Neural cell (in vitro differentiated cells): ENCODE measurements at places on chromosomes 3 and 15. TPM values are rescaled to one million over a fixed set of nuclear protein-coding genes. Genes with fewer than 3 reads are reported as not detected.

The ZPLD1 gene
- polyA plus RNA-seq: 0.50 TPM in 1 of 2 replicates, not detected in the other

The SLC2A2 gene
- polyA plus RNA-seq: not detected in 2 replicates

The IQGAP1 gene
- polyA plus RNA-seq: 16.6 and 21.2 TPM in 2 replicates

The ANKUB1 gene
- not detected in 2 replicates for polyA plus RNA-seq

The PLA2G4E gene
- not detected in 2 replicates for polyA plus RNA-seq

The THOC7 gene
- polyA plus RNA-seq: 78.3 and 80.9 TPM in 2 replicates

The MST1R gene
- 2.0 and 4.2 TPM in 2 replicates for polyA plus RNA-seq

The IQCF5 gene
- not detected in 2 replicates for polyA plus RNA-seq

The CFAP91 gene
- polyA plus RNA-seq: 12.5 and 14.2 TPM in 2 replicates

The CLRN1 gene
- polyA plus RNA-seq: 0.18 and 0.27 TPM in 2 replicates

The ITIH3 gene
- not detected in 2 replicates for polyA plus RNA-seq

The ARMC8 gene
- 85.6 and 90.6 TPM in 2 replicates for polyA plus RNA-seq

The SKOR1 gene
- 0.81 and 0.94 TPM in 2 replicates for polyA plus RNA-seq

The CACNA1D gene
- 22.5 and 24.9 TPM in 2 replicates for polyA plus RNA-seq

The ANKRD34C gene
- not detected in 2 replicates for polyA plus RNA-seq

The KNG1 gene
- polyA plus RNA-seq: not detected in 2 replicates

The IFT57 gene
- polyA plus RNA-seq: 59.0 and 70.7 TPM in 2 replicates

The TMEM207 gene
- polyA plus RNA-seq: 0.27 TPM in 1 of 2 replicates, not detected in the other

The SMARCC1 gene
- polyA plus RNA-seq: 29.4 and 31.9 TPM in 2 replicates

The ONECUT1 gene
- 1.2 and 3.4 TPM in 2 replicates for polyA plus RNA-seq

The COL6A5 gene
- polyA plus RNA-seq: not detected in 2 replicates

The TMEM108 gene
- polyA plus RNA-seq: 2.1 and 2.9 TPM in 2 replicates

The FSTL1 gene
- polyA plus RNA-seq: 7.6 and 12.3 TPM in 2 replicates

The PLSCR5 gene
- polyA plus RNA-seq: 0.37 TPM in 1 of 2 replicates, not detected in the other
